ENCODE measurements at places on chromosomes 4 and X.

- no peak for DNase-seq
Measured at GRCh38 chr4:26993539-26993938, 132.9 kb downstream of the STIM2 start.

- DNase-seq: no peak
Measured at GRCh38 chr4:186771624-186772023, 48.0 kb upstream of the FAT1 start.

GRCh38 chr4:100362366-100362765 is 155.5 kb downstream of the EMCN start:
- DNase-seq: no peak

GRCh38 chrX:39591099-39591498 is 506.7 kb downstream of the BCOR start:
- DNase-seq: no peak

- peak; percentile 44 for DNase-seq
Measured at GRCh38 chrX:7252013-7252610, 104.2 kb upstream of the PUDP start.

- no peak for DNase-seq
Measured at GRCh38 chr4:119231491-119231890, 19.0 kb downstream of the USP53 start.
